H1 (cell line): ENCODE measurements at places on chromosomes 2 and 18.

DNA sequence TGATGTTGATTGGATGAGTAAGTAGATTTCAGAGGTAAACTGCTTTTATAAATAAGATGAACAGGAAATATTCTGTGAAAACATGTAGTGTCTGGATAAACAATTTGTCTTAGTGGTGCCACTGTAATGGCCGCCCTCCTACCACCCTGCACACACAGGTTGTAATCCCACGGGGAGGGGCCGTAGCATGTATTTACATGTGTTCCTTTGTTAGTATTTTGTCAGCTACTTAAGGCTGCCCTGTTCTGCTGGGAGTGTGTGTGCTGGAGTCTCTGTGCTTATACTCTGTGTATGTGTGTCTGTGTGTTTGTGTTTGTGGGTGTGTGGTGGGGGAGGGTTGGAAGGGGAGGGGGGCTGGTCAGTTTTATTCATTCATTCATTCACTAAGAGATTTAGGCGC is 5.1 kb downstream of the TSHZ1 start:
- no peak for DNase-seq

DNA sequence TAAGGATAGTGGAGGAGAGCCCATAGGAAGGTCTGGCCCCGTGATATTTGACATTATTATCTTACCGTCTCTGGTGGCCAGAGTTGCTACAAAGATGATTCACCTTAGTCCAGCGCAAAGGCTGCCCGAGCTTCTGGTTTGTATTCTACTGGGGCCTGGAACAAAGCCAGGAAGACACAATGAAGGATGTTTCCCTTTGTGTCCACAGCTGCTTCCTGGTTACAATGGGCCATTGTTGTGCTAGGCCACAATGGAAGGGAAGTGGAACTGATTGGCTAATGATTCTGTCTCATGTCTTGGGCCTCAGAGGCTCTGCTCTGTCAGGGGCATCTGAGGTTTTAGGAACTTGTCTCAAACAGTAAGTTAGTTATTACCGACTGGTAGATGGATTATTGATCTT is 132.2 kb downstream of the TDRD15 start:
- no peak for DNase-seq

DNA sequence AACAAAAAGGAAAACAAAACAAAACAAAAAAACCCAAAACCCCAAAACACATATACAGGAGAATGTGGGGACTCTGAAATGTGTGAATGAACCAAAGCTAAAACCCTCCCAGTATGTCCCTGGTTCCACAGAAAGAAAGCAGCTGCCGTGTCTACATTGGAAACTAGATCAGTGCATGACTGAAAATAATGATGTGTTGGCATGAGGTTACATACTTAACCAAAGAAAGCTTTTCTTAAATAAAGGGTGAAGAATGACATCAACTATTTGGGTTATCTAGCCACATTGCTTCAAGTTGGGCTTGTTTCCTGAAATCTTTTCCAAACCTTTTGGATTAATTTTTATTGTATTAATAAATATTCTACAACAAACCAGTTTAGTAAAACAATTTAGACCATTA is 91.9 kb upstream of the FN1 start:
- no peak for DNase-seq

DNA sequence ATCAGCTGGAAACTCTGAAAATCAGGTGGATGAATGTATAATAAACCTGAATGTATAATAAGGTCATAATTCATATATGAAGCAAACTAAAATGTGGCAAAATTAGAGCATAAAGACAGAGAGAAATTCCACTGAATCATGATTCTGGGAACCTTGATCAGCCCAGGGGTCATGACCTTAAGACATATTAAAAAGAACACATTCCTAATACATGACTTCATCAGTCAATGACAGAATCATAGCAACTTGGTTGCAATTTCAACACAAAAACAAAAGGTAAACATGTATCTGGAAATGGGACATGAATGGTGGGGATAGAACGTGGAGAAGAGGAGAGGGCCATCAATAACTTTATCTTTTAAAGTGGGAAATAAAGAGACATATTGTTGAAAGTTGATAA is 17.6 kb downstream of the AFF3 start:
- DNase-seq = no peak

DNA sequence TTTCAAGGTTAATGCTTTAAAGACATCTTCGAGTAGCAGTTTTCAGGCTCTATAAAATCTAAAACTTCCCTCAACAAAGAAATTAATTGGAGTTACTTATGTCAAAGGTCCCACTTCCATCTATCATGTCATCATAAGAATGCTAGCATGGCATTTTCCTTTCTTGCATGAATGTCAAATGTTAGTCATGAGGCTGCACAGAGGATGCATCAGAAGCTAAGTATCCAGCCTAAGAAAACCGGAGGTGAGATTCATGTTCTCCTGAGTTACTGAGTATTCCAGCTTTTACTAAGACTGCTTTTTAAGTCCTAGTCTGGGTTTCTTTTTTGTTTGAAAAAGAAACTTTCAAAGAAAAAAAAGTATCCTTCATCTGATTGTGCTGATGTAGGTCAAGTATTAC is 130.6 kb upstream of the CDH19 start:
- DNase-seq = no peak

GRCh38 chr2:106129150-106129549 is 65.0 kb downstream of the UXS1 start:
- no peak for DNase-seq

- no peak for DNase-seq
Observed at GRCh38 chr2:201223089-201224073, 37.0 kb upstream of the CASP8 start.

GRCh38 chr2:132623096-132623839 is 46.7 kb downstream of the LYPD1 start:
- DNase-seq = no peak

DNA sequence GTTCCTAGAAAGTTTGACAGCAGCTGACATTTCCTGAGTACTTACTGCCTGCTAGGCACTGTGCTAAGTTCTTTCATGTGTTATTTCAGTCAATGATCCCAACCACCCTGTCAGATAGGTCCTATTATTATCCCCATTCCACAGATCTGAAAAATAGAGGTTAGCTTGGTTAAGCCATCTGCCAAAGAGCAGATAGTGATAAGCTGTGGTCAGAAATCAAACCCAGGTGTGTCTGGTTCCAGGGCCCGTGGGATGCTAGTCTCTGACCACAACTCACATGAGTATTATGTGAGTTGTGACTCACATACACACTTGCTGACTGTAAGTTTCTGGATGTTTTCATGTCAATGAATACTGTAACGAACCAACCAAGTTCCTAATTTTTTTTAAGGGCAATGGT is 132.0 kb upstream of the APCDD1 start:
- no peak for DNase-seq

DNA sequence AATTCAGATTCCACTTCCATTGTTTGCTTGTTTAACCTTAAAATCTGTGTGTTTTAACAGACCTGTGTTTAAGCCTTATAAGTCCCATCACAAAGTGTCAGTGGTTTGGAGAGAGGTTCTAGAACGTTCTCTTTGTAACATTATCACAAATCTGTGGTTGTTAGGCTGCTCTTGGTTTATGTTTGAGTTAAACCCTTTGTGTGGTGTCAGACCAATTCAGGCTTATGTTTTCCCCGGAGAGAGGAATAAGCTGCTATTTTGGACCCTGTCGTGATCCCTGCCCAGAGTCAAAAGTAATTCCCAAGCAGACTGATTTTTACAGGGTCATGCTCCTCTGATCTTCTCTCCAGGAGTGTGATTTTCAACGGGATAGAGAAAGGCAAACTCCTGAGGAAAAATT is 43.8 kb upstream of the LTBP1 start:
- no peak for DNase-seq

DNA sequence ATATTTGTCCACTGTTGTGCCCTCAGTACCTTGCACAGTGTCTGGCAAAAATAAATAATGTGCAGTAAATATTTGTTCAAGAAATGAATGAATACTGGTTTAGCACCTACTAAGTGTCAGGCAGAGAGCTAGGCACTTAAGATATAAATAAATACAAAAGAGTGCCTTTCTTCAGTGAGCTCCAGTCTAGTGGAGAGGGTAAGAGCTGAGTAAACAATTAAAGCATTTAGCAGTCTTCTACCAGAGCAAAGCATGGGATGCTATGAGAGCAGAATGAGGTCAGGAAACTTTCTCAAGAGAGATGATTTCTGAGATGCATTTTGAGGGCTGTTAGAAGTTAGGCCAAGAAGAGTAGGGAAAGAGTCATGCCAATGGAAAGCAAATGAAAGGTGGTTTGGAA is 314.7 kb downstream of the DSC3 start:
- no peak for DNase-seq

DNA sequence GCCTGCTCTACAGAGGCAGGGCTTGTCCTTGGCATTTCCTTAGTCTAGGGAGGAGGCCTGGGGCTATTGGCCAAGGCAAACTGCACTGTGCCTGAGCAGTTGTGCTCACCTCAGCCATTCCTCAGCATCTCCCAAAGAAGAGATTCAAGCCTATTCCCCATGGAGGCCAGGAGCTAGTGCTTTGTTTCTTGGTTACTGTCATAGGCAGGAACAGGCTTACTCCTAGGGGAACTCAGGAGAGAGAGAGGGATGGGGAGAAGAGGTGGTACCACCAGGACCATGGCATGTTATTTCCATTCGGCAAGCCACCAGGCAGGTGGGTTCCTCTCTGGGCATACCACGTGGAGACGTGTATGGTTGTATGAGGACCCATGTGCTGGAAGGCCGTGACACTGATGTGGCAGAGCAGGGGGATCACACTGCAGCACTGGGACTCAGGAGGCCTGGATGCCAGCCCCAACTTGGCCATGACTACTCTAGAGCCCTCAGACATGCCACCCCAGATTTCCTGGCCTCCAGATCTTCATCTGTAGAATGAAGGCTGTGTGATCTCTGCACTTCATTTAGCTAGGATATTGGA is 233.7 kb downstream of the LOXHD1 start:
- no peak for DNase-seq

DNA sequence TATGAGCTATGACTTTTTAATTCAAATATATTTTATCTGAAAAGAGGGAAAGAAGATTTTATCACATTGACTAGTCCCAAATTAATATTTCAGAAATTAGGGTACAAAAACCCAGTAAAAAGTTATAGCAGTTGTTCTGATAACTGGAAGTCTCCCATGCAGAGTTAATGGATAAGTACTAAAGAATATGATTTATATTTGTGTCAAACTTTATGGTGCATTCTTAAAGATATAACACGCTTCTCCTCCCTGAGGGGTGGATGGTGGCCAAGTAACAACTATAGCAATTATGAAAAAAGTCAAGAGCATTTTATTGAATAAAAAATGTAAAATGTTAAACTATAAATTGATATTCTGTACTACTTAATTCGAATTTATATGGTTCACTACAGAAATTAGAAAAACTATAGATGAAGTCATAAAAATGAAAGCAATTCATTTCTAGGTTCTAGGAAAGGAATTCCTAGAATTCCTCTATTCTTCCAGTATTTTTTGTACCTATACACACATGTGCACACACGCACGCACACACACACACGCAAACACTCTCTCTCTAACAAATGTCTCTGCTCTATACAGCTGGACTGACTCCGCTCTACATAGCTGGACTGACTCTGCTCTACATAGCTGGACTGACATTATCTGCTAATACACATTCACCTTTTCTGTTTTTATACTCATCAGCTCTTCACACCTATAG is 111.3 kb downstream of the PRELID3A start:
- DNase-seq = no peak

GRCh38 chr2:67719351-67719750 is 322.2 kb downstream of the ETAA1 start:
- DNase-seq = no peak

GRCh38 chr2:65979446-65979845 is 455.5 kb upstream of the MEIS1 start:
- no peak for DNase-seq

DNA sequence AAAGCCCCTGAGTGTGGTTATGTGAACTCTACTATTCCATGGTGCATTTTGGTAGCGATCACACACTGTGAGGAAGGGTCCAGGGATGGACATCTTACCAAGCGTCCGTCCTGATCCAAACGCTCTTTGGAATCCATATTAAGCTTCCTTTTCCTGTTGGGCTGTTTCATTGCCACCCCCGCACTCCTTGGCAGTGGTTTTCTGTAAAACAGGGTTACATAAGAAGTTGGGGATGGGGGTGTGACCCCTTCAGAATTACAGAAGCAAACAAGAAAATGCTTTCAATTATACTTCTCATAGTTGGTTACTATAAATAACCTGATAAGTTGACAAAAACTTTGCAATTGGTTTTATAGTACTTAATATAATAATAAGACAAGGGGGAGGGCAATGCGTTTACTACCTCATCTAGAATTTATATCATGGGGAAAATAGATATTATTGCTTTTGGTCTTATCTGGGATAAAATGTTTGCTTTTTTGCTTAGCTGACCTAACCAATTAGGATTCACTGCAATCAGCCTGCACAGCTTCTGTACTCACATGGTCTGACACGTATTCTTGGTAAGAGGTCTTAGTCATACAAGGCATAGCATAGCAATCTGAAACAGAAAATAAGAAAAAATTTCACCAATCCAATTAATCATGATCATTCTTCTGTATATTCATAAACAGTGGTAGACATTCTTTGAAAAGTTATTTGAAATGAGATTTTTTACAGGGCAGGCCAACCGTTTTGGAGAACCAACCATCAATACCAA is 103.1 kb downstream of the L3MBTL4 start:
- no peak for DNase-seq

DNA sequence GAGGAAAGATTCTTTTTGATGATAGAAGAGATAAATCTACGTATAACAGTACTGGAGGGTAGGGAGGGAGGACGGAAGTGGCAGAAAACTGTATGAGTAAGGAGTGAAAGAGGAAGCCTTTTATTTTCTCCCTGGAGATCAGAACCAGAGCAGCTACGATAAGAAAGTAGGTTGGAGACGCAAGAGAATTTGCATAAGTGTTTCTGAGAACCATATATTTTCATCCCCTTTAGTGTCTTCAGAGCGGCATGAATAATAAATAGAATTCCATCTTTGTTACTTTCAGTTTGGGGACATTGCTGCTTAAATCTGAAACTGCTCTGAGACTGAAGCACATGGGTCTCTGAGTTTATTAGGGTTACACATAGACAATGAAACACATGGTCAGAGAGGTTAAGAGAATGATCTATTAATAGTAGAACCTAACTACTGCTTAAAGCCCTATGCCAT is 230.2 kb upstream of the TNP1 start:
- no peak for DNase-seq

DNA sequence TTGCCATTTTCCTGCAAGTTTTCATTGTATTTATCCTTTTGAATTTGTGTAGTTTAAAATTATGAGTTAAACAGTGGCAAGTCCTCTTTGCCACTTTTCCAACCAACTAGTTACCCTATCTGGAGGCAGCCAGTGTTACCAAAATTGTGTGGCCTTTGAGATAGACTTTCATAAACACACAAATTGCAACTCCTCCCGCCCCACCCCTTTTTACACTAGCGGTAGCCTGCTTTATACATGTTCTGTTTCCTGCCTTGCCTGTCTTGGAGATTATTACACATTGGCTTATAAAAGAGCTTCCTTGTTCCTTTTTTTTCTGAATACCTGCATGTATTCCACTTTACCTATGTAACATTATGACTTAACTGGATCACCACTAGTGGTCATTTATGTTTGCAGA is 56.5 kb downstream of the RPIA start:
- DNase-seq = no peak

DNA sequence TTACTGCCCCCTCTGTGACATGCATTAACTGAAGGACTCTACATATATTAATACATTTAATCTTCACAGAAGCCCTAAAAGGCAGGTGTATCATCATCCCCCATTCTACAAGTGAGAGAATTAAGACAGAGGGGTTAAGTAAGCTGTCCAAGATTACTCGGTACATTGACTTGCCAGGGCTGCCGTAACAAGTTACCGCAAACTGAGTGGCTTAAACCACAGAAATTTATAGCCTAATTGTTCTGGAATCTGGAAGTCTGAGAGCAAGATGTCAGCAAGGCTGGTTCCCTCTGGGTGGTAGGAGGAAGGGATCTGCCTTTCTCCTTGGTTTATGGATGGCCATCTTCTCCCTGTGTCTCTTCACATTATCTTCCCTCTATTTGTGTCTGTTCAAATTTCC is 605.5 kb downstream of the EPHA4 start:
- DNase-seq = no peak
